Motor neuron (in vitro differentiated cells): ENCODE measurements at places on chromosomes 7 and 10.

DNA sequence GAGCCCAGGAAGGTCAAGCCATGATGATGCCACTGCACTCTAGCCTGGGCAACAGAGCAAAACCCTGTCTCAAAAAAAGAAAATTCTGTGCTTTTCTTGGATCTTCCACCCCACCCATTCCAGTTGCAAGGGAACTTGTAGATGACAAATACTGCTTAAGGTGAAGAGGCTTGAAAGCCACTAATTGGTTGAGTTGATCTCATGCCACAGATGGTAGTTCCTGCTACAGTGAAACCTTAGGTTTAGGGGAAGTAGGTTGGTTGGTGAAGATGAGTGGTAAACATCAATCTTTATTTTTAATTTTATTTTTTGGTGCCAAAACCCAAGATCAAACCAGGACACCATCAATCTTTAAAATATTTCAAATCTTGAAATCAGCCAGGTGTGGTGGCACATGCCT is 2.9 kb upstream of the GDI2 start:
- no peak for ATAC-seq

DNA sequence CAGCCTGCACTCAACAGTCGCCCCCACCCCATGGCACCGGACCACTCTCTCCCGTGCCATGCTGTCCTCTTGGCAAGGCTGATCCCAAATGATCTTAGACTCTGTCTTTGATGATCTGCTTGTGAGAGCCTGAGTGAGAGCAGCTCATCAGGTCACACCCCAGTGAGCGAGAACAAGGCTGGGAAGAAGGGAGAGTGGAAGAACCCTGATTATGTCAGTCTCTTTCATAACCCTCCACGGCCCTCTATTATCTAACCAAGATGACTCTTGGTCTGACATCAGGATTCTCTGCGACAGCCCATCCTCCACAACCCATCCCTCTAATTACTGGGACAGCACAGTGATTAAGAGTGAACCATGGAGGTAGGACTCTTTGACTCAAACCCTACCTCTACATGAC is 53.1 kb upstream of the C7orf33 start:
- ATAC-seq, result no peak

GRCh38 chr10:123355748-123356481 is 201.7 kb downstream of the BUB3 start:
- ATAC-seq, result peak; percentile 74

DNA sequence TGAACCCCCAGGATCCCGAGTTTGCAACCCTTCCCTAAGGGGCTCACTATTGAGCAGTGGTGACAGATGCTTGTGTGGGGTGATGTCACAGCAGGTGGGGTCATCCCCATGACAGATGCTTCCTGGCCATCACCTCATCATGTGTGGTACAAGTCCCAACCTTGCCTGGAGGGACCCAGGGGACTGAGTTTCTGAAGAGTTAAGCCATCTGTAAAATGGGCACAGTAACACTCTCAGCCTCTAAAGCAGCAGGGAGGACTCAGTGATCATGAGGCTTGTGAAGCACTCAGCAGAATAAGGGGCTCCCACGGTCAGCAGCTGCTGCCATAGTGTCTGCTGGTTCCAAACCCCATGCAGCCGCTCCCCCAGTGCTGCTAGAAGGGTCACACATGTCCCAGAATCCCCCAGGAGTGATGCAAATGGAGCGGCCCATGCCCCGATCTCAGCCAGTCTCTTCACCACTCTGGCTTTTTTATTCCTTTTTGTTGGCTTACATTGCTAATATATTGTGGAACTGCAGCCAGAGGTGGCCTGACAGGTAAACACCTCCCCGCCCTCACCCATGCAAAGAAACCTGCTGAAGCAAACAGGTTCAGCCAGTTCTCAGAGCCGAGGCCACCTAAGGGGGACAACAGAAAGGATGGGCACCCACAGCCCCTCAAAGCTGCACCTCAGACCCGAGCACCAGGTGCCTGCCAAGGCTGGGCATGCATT is 102.1 kb upstream of the PDGFA start:
- ATAC-seq, result no peak

DNA sequence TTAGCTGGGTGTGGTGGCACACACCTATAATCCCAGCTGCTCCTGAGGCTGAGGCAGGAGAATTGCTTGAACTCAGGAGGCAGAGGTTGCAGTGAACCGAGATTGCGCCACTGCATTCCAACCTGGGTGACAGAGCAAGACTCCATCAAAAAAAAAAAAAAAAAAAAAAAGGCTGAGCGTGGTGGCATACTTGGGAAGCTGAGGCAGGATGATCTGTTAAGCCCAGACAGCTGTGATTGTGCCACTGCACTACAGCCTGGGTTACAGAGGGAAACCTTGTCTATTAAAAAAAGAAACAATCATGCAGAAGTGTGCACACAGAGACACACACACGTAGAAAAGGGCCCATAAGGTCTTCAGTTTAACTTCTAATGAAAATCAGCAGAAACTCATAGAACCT is 150.6 kb downstream of the TPST1 start:
- ATAC-seq, result no peak

- ATAC-seq, result no peak
Observed at GRCh38 chr10:64798297-64798696, 1277.1 kb downstream of the REEP3 start.

DNA sequence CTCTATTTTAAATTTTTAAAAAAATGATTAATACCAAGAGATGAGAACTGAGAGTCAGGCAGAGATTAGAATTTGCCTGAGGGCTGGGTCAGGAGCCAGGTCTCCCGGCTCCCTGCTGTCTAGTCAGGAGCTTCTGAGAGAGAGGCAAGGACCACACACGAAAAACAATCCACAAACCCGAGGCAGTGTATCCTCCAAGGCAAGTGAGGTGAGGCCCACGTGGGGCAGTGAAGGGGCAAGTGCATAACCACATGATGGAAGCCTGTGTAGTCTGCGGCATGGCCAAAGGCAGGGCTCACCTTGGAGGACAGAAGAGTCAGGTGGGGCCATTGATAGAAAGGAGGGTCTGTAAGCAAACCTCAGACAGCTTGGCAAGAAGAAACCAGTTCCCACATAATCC is 541.2 kb upstream of the FOXK1 start:
- ATAC-seq, result no peak

DNA sequence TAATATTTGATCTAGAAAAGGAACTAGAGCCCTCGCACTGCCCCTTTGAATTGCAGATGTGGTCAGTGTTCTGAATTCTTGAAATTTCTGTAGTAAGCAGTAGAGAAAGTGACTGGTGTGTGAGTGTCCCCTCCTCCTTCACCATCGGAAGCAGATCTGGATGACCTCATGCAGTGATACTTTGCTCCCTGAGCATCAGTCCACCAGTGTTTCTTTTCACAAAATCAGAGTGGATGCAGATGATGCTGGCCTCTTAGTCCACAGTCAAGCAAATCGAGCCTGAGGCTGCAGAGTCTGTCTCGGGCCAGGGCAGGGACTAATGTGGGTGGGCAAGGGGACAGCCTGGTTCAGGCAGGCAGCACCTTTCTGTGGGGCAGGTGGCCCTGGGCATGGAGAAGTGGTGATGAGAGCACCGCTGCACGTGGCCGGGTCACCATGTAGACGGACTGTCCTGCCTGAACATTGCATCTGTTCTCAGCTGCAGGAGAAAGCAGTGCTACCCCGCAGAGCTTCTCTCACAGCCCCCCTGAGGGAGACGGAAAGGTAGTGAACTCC is 5.4 kb downstream of the INSIG1 start:
- ATAC-seq, result no peak

GRCh38 chr7:22821702-22822485 is 755 bp downstream of the TOMM7 start:
- ATAC-seq, result peak; percentile 16

- ATAC-seq, result no peak
Observed at GRCh38 chr7:92043637-92044036, 90.6 kb downstream of the CYP51A1 start.

DNA sequence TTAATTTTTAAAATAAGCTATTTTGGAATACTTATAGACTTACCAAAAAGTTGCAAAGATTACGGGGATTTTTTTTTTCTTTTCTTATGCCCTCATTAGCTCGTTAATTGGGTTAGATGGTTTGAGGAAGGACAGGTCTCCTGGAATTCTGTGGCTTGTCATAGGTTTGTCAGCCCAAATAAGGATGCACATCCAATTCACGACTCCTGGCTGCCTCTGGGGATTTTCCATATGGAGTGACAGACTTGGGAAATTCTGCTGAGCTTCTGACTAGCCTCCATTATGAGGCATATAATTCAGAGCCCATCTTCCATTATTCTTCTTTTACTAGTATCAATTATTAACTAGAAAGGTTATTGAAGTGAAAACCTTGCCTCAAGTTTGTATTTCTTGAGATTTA is 102.1 kb downstream of the AUTS2 start:
- ATAC-seq, result no peak

- ATAC-seq, result peak; percentile 38
Observed at GRCh38 chr10:10222304-10222841, 795.3 kb upstream of the CELF2 start.

- peak; percentile 83 for ATAC-seq
Observed at GRCh38 chr10:122368502-122369254, 5.8 kb upstream of the PLEKHA1 start.

DNA sequence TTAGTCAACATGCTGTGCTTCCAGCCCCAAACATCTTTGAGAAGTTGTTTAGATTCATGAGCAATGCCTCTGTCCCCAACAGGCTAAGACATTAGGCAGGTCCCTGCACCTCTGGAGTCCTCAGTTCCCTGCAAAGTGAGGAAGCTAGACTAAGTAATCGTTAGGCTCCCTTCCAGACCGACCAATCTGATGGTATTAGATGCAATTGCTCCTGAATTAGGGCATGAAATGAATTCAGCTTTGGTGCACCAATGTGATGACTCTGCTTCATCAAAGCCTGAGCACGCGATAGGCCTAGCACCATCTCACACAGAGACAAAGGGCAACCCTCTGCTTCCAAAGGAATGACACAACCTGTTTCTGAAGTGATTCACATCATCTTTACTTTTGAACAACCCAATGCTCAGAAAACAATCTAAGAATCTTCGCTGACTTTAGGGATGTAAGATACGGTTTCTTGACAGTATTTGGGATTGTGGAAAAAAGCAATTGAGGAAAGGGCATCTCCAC is 723 bp upstream of the TES start:
- ATAC-seq, result no peak

GRCh38 chr10:95275726-95276366 is 15.0 kb downstream of the PDLIM1 start:
- no peak for ATAC-seq

DNA sequence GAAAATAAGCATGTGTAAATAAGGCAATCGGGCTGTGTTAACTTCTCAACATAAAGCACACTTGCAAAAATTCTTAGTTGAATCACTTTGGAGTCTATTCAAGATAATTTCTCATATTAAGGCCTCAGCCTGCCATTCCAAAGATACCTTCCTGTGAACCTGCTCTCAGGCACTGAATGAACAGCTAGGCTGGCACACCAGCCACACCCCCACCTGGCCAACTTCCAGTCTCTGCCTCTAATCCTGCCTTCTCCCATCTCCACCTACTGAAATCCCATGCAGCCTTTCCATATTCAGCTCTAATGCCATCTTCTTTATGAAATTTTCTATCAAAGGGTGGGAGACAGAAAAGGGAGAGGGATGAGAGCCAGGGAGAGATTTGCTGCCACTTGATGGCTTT is 17.1 kb upstream of the MACROH2A2 start:
- no peak for ATAC-seq

DNA sequence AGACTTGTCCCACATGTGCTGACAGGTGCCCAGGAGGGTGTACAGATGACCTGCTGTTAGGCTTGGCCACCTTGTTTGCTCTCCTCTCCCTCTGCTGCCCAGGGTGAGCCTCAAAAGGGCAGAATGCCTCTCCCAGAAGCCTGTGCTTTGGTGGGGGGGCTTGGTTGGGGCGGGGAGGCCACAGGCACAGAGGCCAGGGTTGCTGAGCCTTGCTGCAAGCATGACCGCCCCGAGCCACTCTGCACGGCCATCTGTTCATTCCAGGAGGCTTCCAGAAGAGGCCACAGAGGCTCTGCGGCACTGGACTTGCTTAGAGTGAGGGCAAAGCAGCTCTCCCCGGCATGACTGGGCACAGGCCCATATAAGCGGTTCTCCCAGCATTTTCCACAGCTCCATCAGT is 190.8 kb downstream of the GLRX3 start:
- no peak for ATAC-seq

GRCh38 chr10:48792687-48793096 is 108.0 kb downstream of the WDFY4 start:
- no peak for ATAC-seq

- ATAC-seq, result no peak
Observed at GRCh38 chr7:151978616-151979015, 22.4 kb downstream of the GALNTL5 start.

GRCh38 chr7:148397551-148397950 is 193.0 kb upstream of the C7orf33 start:
- ATAC-seq, result no peak

DNA sequence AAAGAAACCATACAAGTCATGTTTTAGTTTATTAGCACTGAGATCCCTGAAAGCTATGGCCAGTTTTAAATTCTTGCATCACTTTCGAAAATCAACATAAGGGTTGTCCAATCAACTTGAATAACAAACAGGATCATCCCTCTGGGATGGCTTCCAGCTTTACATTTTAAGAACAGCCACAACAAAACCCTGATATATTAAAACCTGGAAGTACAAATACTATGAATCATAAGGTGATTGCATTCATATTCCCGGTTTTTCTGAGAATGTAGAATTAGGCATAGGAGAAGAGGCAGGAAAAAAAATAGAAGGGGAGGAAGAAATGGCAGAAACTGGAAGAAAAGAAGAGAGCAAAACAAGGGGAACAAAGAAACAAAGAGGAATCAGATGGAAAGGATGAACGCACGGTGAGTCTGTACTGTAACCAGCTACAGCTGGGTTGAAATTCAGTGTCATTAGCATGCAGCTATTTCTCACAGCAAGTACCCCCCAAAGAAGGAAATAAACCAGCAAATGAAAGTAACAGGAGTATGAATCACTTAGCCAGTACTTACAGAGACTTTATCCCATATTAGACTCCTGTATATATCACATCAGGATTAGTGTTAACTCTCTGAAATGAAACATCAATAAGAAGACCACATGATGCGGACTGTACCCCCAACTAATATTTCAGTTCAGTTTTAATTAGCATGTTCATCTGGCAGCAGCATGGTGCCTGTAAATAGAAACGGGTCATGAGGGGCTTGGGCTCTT is 301.3 kb downstream of the RNLS start:
- peak; percentile 54 for ATAC-seq
